Omental fat pad (tissue), 4 donors: ENCODE measurements at places on chromosomes 5 and 9. TPM values are rescaled to one million over a fixed set of nuclear protein-coding genes. Genes with fewer than 3 reads are reported as not detected.

Gene DNAJC18
- 7.4 TPM for total RNA-seq

Gene GARIN3
- not detected for total RNA-seq

Gene ZNF883
- not detected for total RNA-seq

Gene PCDH1
- total RNA-seq, result 148 TPM

Gene ADGRD2
- total RNA-seq, result not detected

Gene LHX6
- 13.3 TPM for total RNA-seq

Gene SPINK4
- total RNA-seq, result not detected

Gene ELOVL7
- 5.5 TPM for total RNA-seq

Gene OMD
- total RNA-seq, result 122 TPM

- no peak for DNase-seq
These were observed 22.8 kb upstream of the ZBTB43 start for GRCh38 chr9:126782053-126782388.

- DNase-seq, result no peak
These were observed 203.4 kb downstream of the SYK start for GRCh38 chr9:91004992-91005391.

DNA sequence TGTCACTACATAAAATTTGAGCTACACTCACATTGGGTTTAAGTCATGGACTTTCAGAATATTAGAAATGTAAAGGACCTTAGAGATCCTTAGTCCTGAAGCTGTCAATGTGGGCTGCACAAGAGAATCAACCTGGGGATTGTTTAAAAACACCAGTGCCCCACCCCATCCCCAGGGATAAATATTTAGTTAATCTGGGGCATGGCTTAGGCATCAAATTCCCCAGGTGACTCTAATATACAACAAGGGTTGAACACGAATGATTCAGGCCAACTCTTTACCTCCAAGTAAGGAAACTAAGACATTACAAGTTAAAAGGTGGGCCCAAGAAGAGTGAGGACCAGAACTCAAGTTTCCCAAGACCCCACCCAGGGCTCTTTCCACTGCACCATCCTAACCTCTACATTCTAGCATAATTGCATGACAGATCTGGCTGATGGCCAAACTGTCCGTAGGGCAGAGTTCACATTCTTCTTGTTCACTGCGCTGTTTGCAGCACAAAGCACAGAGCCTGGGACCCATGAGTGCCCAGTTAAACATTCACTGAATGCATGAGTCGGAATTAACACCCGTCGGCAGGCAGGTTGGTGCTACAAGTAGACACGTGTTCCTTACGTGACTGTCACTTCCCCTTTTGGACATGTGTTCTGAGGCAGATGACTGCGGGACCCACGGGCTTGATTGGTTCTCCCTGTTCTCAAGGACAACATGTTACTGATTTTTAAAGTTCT lies 25.2 kb downstream of the CYFIP2 start:
- no peak for DNase-seq

DNA sequence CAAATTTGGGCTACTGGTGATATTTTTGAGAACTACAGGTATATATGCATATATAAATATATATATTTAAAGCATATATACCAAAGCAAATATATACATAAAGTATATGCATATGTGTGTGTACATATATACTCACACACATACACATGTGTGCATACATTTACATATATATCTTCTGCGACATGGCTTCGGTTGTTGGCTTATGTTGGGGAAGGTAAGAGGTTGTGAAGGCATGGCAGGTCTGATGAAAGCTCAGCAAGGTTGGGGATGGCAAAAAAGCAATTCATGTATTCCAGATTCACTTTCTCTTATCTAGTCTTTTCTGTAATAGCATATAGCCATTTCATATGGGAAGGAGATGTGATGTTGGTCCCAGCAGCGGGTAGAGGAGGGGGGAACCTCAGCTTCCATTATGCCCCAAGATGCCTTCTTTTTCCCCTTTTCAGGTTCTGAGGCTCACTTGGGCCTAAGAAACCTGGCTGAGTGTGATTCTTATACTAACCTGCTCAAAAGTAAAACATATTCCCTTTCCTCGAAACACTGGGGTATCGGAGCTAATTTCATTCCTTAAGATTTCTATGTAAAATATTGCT lies 201.7 kb downstream of the MEF2C start:
- DNase-seq, result no peak

DNA sequence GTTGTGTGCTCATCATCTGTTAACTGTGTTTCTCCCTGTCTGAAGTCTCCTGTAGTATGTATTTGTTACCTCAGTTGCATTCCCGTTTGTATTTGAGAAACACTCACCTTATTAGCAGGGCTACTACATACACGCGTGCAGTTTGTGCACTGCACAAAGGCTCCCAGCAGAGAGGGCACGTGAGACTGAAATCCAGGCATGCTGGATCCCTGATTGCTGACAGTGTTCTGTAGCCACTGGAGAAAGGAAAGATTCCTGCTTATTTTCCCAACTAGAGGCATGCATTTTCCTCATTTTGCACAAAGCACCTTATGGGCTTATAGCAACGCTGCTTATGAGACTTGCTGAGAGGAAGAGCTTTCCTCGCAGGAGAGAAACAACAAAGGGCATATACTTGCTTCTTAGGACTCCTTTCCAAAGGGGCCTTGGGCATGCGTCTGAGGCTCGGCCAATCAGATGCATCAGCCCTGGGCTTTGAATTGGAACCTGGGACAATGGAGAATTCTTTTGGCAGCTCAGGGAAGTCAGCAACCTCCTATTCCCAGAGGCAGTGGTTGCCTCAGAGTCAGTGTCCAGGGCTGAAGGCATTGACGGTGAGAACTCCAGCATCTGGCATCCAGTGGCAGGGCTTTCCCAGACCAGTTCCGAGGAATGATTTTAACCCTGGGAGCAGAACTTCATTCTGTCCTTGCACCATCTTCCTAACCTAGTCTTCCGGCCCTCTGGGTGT lies 9.9 kb upstream of the MEGF10 start:
- DNase-seq, result no peak

DNA sequence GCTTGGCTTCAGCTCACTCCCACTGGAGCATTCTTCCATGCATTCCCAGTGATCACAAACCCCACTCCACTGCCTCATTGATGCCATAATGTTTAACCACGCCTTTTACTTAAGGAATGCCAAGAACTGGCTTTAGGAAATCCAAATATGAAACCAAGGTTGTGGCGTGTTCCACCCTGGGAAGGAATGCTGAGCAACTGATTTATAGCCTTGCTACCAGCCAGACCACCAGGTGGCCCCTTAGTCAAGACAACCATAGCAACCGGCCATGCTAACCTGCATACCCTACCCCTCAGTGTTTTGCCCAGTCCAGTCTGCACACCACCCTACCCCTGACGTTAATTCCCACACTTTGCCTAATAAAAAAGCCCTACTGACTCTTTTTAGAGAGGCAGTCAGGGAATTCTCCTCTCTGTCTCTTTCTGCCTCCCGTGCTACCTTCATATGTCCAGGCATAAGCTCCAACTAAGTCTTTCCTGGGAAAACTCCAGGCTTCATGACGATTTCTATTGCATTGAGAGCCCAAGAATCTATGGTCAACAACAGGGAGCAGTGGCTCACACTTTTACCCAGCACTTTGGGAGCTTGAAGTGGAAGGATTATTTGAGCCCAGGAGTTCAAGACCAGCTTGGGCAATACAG lies 27.0 kb upstream of the PRRC2B start:
- DNase-seq, result no peak

GRCh38 chr9:69293156-69293555 lies 31.9 kb upstream of the ENTREP1 start:
- DNase-seq, result no peak

DNA sequence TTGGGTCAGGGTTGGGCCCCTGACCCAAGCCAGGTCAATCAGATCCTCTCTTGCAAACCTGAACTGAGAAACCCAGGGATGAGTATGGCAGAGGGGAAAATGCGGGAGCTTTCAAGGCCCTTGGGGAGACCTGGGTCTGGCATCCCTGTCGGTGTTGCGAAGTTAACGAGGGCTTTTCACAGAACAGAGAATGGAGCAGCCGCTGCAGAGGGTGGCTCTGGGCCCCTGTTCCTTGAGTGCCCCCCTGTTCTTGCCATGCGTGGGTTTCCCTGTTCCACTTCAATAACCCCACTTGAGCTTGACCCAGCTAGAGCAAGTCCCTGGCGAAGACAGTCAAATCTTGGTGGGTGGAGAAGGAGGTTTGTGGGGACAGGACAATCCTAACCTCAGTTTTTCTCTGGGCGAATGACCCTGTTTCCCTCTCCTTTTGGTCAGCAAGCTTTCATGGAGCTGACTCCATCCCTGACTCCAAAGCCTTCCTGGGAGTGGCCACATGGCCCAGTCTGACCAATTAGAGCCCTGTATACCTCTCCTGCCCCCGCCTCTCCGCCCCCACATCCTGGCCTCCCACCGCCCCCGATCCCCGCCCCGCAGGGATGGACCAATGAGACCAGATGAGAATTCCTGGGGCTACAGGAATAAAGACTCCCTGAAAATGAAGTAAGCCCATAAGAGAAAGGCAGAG lies 2.9 kb upstream of the VDAC1 start:
- no peak for DNase-seq

DNA sequence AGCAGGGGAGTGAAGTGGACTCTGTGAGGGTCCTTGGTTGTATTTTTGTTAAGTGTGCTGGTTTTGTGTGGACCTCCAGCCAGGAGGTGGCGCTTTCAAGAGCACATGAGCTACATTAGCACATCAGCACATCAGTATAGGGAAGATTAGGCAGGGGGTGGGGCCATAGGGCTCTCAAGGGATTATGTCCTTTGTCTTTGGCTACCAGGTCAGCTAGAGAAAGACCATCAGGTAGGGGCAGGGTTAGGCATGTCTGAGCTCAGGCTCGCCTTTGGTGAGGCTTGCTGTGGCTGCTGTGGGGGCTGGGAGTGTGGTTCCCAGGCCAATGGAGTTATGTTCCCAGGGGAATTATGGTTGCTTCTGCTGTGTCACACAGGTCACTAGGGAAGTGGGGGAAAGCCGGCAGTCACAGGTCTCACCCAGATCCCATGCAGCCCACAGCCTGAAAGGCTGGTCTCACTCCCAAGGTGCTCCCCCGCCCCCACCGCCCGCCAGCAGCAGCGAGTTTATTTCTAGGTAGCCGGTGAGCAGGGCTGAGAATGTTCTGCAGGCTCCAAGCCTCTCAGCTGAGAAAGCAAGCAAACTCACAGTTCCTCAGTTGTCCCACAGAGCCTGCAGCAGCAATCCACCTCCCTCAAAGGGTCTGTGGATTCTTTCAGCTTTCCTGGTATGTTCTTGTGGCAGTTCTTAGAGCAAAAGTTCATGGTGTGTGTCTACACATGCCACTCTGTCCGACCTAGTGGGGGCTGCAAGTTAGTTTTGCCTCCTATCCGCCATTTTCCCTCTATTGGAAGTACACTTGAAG lies 13.7 kb downstream of the OR1J1 start:
- DNase-seq, result no peak

DNA sequence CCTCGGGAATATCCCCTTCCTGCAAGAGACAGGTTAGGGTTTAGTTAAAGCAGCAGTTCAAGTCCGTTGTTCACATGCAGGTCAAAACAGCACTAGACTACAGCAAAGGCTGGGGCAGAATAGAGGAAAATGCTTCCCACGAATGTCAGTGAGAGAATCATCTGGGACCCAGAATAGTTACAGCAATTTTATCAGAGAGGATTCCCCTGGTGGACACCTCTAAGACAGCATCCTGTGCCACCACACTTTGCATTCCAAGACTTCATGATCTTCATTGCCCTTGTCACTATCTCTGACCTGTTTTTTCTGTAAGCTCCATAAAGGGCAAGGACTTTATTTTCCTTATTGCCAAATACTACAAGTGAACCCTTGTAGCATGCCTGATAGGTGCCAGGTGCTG lies 12.9 kb downstream of the GRXCR2 start:
- no peak for DNase-seq

DNA sequence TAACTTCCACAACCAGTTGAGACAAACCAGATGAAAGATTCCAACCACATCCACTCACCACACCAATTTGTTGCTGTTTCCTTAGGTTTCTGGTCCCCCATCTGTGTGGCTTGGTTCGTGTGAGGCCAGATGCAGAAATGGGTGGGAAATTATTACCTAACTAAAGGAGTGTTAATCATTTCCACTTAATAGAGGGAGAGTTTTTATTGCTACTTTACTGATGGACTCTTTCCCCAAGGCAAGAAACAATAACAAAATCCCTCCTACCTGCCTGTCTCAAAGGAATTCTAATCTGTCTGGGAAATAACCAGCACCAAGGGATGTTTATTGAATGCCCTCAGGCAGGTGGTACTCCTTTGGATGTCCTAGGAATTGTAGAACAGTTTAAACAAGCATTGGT lies 76.3 kb downstream of the TMEM167A start:
- no peak for DNase-seq

GRCh38 chr9:27090231-27090630 lies 18.8 kb upstream of the TEK start:
- no peak for DNase-seq

- DNase-seq, result no peak
These were observed 296.6 kb upstream of the FBXL7 start for GRCh38 chr5:15203376-15203775.

- no peak for DNase-seq
These were observed 700 bp downstream of the SKP2 start for GRCh38 chr5:36152324-36153297.

- no peak for DNase-seq
These were observed 37.2 kb upstream of the GRHPR start for GRCh38 chr9:37385286-37385685.

GRCh38 chr9:4317205-4317604 lies 17.3 kb upstream of the GLIS3 start:
- no peak for DNase-seq

GRCh38 chr5:74274326-74274725 lies 366.2 kb downstream of the ENC1 start:
- no peak for DNase-seq

DNA sequence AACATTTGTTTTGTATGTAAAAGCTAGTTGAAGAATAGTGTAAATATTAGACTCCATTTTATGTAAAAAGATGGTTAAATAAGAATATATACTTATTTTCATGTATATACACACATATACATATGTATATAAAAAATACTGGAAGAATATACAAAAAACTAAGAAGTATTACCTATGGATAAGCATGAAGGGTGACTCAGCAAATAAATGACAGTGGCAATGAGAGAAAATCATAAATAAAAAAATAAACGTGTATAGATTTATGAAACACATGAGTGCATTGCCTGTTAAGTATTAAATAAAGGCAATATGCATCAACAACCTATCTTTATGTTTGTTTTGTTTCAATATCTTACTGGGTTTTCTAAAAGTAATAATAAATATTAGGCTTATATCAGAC lies 435.3 kb downstream of the CYLC2 start:
- DNase-seq, result no peak
